ENCODE measurements at places on chromosomes 12 and 14.

DNA sequence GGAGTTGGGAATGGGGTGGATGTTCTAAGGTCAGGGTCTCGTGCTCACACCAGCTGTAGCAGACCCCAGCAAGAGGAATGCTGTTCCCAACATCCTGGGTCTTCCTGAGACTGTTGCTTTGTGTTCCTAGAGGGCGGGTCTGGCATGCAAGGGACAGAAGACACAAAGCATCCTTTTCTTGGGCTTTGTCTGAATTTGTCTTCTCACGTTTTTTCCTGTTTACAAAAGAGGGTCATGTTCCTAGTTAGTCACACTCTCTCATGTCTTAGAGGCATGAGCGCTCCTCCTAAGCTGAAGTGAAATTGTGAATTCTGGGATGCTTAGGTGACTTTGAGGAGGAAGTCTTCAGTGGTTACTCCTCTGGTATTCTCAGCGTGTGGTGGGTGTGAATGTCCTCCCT, 9.6 kb upstream of the TAMALIN start:
- DNase-seq: no peak

DNA sequence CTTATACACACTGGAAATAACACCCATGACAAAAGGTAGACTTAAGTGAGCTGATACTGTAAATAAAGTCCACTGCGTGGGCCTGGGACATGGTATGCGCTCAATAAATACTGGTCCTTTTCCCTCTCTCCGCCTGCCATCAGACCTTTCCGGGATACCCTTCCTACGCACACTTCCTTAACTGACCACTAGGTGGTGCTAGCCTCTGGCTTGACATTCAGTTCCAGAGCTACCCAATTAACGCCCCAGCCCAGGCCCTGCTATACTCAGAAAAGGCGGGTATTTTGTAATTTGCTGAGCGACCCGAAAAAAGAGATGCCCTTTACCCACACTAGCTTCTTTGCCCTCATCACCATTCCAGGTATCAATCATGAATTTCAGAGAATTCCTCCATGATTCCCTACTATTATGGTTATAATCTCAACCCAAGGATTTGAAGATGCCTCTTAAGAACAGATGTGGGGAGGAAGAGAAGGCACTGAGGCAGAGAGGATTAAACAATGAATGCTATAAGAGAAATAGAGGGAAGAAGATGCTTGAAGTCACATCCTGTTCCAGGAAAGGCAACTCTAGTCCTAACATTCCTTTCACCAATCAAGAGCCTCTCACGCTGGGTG, 3.9 kb upstream of the LRP1 start:
- peak; percentile 45 for DNase-seq

DNA sequence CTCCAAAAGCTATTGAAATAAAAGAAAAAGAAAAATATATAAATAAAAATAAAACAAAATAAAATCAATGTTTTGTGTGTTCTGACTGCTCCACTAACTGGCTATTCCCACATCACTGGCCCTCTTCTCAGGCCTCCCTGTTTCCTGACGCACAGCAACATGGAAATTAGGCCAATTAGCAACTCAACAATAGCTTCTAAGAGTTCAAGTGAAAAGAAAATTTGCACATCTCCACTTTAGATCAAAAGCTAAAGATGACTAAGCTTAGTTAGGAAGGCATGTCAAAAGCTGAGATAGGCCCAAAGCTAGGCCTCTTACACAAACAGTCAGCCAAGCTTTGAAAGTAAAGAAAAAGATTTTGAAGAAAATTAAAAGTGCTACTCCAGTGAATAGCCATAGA, 200.8 kb downstream of the DUSP6 start:
- no peak for DNase-seq

GRCh38 chr12:80636832-80637231, 70.6 kb upstream of the MYF6 start:
- DNase-seq: no peak
